ENCODE measurements at places on chromosomes 11 and 22. TPM values are rescaled to one million over a fixed set of nuclear protein-coding genes. Genes with fewer than 3 reads are reported as not detected.

DNA sequence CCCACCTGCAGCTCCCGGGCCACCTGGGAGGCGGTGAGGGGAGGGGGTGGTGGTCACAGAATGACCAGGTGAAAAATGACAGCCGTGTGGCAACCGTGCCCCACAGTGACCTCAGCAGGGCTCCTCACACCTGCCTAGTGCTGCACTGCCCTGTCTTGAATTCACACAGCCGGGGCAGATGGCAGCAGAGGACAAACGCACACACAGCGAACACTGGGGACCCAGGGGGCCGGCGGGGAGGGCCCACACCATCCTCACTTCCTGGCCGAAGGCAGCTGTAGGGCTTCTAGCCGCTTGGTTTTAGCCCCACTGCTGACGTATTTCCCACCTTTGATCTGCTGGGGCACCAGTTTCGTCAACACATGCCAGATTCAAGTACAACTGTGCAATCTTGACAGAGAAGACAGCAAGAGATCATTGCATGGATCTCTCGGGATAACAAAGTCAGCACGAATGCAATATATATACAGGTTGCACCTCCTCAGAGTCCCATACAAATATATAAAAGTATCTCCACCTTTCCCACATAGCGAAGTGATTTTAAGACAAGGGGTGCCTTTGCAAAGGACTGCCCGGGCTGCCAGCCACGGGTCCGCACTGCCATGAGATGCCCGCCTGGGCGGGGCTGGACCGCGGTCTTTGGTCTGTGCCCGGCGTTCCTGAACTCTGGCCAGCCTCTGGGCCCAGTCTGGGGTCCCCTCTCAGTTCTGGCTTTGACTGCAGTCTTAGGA is 26.9 kb downstream of the TRMU start:
- peak; percentile 65 for DNase-seq
- 0 out of 2 replicates have a peak, but pooled peaks cover 3% of the 10 kb centered on the region for H3K36me3 ChIP-seq
- H3K27me3 ChIP-seq = no peaks in the 10 kb centered on the region
- H3K4me1 ChIP-seq = peaks cover 22% of the 10 kb centered on the region
- H3K4me3 ChIP-seq = no peak overlapping the region
- H3K27ac ChIP-seq = no peak overlapping the region

DNA sequence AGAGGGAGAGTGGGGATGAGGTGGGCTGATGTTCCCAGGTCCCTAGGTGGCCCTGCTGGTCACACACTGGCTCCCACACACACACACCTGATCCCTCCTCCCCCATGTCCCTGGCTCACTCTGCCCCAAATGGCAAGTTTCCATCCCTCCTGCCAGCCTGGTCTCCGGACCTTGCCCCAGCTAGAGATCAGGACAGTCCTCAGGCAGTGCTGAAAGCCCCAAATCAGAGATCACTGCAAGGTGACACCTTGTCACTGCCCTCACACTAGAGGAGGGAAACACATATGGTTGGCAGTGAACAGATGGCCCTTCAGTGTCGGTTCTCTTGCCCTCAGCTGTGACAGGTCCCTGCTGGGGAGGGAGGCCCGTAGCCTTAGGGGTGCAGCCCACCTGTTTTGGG is 7.6 kb downstream of the TMPRSS5 start:
- H3K4me3 ChIP-seq = no peak overlapping the region
- DNase-seq = no peak
- H3K4me1 ChIP-seq = no peaks in the 10 kb centered on the region

DNA sequence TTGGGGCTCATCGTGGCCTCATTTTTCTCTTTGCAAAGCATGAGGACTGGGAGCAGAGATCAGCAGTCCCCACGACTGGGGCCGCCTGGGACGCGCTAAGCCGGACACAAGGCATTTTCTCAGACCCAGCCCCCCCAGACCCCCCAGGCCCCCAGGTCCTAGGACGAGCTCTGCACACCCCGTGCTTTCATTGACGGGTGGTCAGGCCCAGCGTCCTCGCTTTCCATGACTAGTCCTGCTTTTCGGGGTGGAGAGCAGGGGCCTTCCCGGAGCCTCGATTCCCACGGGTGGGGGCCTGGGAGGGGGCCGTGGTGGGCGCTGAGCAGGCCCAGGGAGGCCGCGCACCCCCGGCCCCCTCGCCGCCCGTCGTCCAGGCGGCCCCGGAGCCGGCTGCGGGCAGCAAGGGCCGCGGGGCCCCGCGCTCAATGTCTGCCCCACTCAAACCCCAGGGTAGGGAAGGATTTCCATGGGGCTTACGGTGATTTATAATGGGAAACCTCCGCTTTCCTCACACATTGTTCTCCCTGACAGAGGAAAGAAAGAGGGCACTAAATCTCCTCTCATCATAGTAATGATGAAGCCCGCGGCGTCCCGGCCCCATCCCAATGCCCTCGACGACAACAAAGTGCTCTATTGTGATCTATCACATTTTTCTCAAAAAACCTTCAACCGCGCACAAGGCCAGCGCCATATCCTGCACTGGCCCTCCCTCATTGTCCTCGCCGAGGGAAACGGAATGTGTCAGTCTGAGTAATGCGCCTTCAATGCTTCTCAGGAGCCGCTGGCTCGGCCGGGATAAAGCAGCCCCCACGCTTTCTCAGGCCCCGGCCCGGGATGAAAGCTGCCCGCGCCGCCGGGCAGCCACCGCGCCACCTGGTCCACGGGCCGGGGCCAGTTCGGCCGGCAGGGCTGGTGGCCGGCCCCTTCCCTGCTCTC is 10.4 kb upstream of the LINC01488 start:
- no peak for DNase-seq
- no peak overlapping the region for H3K4me3 ChIP-seq
- H3K27me3 ChIP-seq = no peaks in the 10 kb centered on the region
- H3K4me1 ChIP-seq = no peaks in the 10 kb centered on the region
- no peaks in the 10 kb centered on the region for H3K36me3 ChIP-seq
- H3K27ac ChIP-seq = no peak overlapping the region

DNA sequence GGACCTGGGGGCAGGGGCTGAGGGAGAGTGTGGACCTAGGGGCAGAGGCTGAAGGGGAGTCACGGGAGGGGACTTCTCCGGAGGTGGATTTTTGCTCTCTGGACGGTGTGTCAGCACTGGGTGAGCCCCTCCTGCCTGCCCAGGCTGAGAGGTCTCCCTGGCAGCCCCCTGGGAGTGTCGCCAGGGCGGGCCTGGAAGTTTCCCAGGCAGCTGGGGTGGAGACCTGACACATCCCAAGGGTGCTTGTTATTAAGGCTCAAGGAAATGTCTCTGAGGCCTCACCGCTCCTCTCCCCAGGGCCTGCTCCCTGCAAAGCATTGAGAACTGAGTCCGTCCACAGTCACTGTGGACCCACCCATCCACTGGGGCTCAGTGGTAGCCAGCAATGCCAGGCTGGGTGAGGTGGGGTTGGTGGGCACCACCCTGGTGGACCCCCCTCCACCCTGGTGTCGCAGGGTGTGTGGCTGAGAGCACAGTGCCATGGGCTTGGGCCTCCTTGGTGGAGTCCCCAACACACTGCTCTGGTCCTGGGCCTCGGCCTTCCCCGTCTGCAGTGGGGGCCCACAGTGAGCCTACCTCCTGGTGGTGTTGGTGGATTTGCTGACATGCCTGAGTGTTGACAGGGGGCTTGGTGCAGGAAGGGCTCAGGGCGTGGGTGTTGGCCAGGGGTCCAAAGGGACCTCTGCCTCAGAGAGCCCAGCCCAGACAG is 2.5 kb downstream of the CD81 start:
- no peak for DNase-seq
- peaks cover 9% of the 10 kb centered on the region for H3K36me3 ChIP-seq
- H3K27me3 ChIP-seq = no peaks in the 10 kb centered on the region
- peak overlapping the region; percentile 100 for H3K4me3 ChIP-seq
- H3K4me1 ChIP-seq = peaks cover 60% of the 10 kb centered on the region
- H3K27ac ChIP-seq = peak overlapping the region; percentile 91

- H3K27ac ChIP-seq = no peak overlapping the region
- no peak overlapping the region for H3K4me3 ChIP-seq
- no peaks in the 10 kb centered on the region for H3K36me3 ChIP-seq
- H3K4me1 ChIP-seq = no peaks in the 10 kb centered on the region
- no peaks in the 10 kb centered on the region for H3K27me3 ChIP-seq
Measured at GRCh38 chr11:58965246-58965985, 26.1 kb downstream of the GLYATL1 start.

DNA sequence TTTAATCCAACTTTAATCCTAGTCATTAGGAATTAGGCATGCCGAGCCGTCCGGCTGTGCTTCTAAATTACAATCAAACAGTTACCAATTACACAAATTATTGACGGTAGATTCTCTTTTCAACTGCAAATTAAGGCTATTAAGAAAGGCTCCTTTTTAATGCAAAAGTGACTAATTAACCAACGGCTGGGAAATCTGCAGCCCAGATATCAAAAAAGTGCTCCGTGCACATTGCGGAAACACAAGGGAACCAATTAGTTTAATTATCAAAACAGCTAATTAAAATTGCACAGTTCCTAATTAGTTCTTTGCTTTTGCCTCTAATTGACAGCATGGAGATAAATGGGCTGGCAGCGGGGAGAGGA is 19.4 kb upstream of the LMO1 start:
- no peak overlapping the region for H3K4me3 ChIP-seq
- no peaks in the 10 kb centered on the region for H3K27me3 ChIP-seq
- H3K4me1 ChIP-seq = no peaks in the 10 kb centered on the region
- H3K27ac ChIP-seq = no peak overlapping the region

DNA sequence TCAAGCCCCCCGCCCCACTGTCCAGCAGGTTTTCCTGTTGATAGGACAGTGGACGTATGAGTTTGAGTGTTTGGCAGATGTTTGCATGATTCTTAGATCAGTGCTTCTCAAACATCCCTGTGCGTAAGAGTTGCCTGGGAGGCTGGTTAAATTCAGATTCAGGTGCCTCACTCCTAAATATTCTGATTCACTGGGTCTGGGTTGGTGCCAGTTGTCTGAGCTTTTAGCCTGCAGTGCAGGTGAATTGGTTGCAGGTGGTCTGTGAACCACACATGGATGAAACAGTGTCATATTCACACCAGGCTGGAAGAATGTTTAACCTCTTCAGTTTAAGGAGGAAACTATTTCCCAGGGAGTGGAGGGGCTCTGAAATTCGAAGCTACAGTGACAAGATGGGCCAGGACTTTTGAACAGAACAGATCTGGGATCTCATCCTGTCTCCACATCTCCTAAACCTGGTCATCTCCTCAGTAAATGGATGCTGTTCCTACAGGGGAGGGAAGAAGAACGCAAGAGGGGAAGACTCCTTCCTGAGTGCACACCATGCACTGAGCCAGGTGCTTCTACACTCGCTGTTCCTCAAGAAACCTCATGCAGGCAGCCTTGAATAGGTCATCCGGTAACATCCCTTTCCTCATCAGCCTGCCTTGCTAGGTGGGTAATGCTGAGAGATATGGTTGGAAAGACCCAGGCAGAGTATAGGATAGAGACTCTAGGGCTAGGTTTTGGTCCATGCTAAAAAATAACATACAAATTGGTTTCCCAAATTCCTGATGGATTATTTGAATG is 47.8 kb downstream of the TEAD1 start:
- no peak for DNase-seq
- no peak overlapping the region for H3K27ac ChIP-seq
- no peak overlapping the region for H3K4me3 ChIP-seq

OR51I1 gene
- total RNA-seq = not detected

NXPE4 gene
- not detected for total RNA-seq
